ENCODE measurements at places on chromosomes 7 and 10.

DNA sequence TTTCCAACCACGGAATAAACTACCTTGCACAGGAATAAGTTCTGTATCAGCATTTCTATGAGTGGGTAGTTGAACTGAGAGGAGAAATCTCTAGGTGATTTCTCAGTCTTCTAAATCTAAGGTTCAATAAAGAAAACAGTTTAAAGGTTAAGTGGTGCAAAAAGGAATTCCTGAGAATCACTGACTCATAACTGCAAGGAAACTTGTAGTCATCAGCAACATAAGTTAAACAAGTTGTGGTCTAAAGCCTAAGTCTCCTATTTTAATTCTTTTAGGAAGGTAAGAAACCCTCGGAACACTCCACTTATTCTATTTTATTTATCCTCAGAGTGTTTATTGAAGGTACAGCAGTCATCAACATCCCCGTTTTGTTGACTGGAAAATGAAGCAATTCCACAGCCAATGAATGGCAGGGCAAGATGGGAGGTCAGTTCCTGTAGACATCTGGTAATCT lies 92.4 kb upstream of the PIK3CG start:
- DNase-seq, result no peak

- DNase-seq, result peak; percentile 50
Observed at GRCh38 chr10:4189281-4189680, 404.3 kb upstream of the KLF6 start.

GRCh38 chr10:128373071-128373749 lies 247.0 kb upstream of the MKI67 start:
- DNase-seq, result no peak

DNA sequence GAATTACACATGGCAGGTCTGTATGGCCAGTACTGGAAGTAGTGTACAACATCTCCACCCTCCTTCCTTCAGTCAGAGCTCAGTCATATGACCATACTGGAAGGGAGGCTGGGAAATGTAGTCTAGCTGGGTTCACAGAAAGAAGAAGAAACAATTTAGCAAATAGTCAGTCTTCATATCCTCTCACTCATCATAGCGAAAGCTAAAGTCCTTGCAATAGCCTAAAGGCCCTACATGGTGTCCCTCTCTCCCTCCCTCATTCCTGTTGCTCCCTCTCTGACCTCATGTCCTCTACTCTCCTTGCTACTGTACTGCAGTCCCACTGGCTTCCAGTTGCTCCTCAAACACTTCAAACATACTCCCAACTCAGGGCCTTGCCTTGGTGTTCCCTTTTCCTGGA lies 4.3 kb upstream of the CALU start:
- no peak for DNase-seq

DNA sequence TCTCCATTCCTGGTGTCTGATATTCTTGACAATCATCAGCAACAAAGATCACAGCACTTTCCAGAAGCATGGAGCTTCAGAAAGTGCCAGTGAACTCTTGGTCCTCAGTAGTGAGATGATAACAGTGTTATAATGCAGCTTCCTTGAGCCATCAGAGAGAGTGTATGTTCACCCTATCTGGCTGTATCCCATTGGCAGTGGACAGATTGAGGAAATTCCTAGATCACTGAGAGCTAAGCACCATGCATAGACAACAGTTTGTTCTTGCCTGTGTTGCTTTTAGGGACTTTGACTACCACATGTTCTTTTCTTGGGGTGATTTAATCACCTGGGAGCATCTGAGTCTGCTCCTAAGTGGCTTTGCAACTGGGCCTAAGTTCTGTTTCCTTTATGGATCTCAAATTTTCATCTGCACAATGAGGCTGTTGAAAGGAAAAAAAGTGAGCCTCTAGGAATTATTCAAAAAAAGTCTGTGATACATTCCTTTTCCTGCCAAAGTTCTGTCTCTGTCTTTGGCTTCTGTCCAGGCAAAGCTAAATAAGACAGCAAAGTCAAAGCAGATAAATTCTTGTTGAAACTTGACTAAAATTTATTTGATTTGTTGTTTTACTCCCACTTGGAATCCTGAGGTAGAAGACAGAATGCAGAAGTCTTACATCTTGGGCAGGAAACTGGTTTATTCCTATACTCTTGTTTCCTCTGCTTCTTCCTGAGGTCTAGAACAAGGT lies 14.5 kb upstream of the ZNF282 start:
- peak; percentile 3 for DNase-seq

- DNase-seq, result no peak
Observed at GRCh38 chr10:116610443-116611152, 10.2 kb upstream of the PNLIPRP2 start.

DNA sequence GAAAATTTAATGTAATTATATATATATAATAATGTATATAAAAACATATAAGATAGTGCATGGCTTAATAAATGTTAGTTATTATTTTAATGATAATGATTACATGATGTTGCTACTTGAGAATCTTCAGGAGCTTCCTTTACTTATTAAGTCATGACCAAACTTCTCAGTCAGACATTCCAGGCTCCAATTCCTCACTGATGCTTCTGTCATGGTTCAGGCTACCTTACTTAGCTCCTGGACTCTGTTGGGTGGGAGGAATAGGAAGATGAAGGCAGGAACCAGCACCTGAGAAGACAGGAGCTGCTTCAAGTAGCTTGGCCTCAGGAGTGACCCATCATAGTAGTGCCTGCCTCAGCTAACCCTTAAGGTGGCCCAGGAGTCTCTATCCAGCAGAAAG lies 55.0 kb upstream of the EEPD1 start:
- no peak for DNase-seq

- DNase-seq, result no peak
Observed at GRCh38 chr7:145681159-145681558, 435.4 kb upstream of the CNTNAP2 start.

- DNase-seq, result no peak
Observed at GRCh38 chr10:119871881-119872609, 598 bp downstream of the MCMBP start.

DNA sequence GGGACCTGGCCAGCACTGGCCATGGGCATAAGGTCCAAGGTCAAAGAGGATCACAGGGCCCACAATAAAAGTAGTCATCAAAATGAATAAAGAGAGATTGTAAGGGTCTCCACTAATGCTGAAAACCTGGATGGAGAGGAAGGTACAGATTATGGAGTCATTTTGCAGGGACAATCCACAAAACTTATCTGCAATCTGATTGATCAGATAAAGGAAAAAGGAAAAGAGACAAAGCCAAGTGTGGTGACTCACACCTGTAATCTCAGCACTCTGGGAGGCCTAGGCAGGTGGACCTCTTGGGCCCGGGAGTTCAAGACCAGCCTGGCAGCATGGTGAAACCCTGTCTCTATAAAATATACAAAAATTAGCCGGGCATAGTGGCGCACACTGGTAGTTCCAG lies 174.0 kb downstream of the NPSR1 start:
- DNase-seq, result no peak

DNA sequence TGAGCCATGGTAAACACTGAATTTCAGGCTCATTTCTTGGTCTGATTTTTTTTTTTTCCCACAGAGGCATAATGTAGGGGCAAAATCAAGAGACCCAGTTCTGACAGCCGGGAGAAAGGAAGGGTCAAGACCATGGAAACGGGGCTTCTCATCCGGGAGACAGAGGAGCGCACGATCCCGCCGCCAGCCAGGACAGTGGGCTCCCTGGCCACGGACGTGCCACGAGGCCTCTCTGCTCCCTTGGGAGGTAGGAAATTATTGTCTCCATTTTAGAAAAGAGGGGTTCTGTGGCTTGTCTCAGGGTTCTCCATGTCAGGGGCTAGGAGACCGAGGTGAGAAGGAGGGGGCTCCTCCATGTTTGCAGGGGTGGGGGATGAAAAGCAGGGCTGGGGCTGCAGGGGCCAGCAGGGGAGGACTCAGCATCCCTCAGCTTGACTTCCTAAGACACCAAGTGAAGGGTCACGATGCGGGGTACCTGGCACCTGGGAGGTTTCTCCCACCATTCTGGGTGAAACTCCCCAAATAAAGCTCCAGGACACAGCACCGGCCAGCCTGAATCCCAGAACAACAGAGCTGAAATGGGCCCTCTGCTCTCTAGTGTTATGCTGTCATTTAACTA lies 37.6 kb downstream of the PPIF start:
- DNase-seq, result no peak

DNA sequence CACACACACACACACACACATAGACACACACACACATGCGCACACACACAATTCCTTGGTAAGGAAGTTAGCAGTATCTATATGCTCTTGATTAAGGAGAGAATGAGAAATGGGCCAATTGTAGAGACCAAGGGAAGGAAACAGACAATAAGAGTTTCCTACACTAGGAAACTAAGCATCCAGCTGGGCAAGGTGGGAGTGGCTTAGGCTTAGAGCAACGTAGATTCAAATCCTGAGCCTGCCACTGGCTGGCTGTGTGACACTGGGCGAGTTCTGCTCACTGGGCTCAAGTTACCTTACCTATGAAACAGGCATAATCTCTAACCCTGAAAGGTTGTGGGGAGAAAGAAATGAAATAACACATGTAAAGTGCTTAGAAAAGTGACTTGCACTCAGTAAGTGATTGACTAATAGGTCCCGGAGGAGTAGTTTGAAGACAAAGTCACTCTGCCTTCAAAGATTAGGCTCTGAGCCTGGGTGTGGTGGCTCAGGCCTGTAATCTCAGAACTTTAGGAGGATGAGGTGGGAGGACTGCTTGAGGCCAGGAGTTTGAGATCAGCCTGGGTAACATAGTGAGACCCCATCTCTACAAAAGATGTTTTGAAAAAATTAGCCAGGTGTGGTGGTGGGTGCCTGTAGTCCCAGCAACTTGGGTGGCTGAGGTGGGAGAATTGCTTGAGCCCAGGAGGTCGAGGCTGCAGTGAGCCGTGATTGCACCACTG lies 701.4 kb downstream of the PARD3 start:
- DNase-seq, result no peak

- no peak for DNase-seq
Observed at GRCh38 chr7:18796216-18796615, 300.7 kb downstream of the HDAC9 start.

DNA sequence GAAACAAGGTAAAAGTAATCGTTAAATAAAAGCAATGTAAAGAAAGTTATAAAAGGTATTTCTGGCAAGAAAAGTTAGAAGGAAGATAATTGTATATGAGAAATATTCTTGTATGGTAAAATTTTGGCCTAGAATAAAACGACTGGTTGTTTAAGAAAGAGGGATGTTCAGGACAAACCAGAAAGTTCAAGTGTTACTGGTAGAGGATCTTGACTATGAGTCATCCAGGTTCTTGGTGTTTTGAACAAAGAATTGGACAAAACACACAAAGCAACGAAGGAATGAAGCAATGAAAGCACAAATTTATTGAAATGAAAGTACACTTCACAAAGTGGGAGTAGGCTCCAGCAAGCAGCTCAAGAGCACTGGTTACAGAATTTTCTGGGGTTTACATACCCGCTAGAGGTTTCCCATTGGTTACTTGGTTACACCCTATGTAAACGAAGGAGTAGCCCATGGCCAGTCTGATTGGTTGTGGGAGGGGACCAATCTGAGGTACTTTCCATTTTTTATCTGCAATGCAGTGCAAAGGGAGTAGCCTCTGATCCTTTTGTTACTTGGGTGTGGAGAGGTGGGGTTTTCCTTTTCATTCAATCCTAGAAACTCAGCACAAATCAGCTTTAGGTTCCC lies 22.4 kb upstream of the GARS1 start:
- no peak for DNase-seq

- peak; percentile 6 for DNase-seq
Observed at GRCh38 chr7:5282543-5283316, at the start of gene SLC29A4. Gene SLC29A4 (plus strand): TSS chr7:5282943. CDS start chr7:5287817, 4,874 bp downstream.

- no peak for DNase-seq
Observed at GRCh38 chr7:40673285-40673684, 538.5 kb downstream of the SUGCT start.

GRCh38 chr10:38047666-38048065 lies 37.2 kb downstream of the ZNF33A start:
- no peak for DNase-seq

GRCh38 chr10:93859049-93859655 lies 34.6 kb upstream of the SLC35G1 start:
- DNase-seq, result peak; percentile 23

GRCh38 chr7:151745706-151746105 lies 131.2 kb downstream of the PRKAG2 start:
- no peak for DNase-seq

- DNase-seq, result no peak
Observed at GRCh38 chr7:48515171-48515570, 343.9 kb downstream of the ABCA13 start.

DNA sequence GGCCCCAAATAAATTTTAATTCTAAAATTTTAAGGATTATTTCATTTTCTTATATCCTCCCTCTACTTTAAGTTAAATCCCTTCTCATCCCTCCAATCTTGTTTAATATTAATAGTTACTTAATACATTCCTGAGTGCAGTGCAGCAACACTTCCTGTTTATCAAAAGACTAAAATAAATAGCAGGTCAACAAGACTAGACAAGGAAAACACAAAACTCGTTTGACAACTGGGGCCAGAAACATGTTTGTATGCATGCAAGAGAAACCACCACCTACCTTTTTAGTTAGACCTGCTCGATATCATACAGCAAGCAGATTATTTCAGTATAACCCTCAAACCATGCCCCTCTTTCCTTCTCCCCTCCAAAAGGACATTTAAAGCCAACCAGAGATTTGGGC lies 95.8 kb downstream of the PARD3 start:
- DNase-seq, result no peak

- DNase-seq, result peak; percentile 24
Observed at GRCh38 chr7:35630024-35630972, 64.6 kb downstream of the HERPUD2 start.

GRCh38 chr7:67625257-67625737 lies 628.7 kb downstream of the TYW1 start:
- peak; percentile 88 for DNase-seq

DNA sequence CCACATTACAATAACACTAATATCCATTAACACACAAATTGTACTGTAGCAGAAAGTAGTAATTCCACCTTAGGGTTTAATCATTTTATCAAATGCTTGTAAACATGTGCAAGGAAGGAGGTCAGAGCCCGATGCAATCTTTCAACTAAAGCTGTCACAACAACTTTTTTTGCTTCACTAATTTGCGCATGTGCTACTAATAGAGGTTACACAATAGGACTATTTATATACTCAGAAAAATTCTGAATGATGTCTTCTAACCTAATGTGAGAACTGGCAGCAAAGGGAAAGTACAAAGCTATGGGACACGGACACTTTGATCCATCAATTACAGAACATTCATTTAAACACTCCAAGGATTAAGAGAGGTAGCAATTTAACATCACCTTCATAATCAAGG lies 244.4 kb downstream of the CHCHD3 start:
- DNase-seq, result peak; percentile 21

DNA sequence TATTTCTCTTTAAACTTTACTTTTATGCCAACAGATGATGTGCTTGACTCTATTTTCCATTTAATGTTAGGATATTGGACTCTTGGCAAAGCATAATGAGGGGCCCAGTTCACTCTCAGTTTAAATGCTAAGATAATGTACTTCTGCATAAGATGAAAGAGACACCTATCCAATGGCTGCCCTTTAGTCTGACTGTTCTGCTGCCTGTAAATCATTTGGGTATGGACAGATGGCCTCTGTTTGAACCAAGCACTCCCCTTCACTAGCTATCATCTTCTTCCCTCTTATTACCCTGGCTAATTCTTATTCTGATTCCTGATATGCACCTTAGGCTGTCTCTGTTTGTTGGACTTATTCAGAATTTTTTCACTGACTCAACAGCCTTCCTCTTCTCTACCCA lies 72.1 kb downstream of the SEM1 start:
- DNase-seq, result no peak

- DNase-seq, result no peak
Observed at GRCh38 chr10:69215405-69216171, 4.5 kb upstream of the HKDC1 start.

- DNase-seq, result no peak
Observed at GRCh38 chr7:134189559-134189958, 62.4 kb downstream of the LRGUK start.

All from skin of body (tissue), 3 donors.